ENCODE measurements at places on chromosomes 7 and 10.

GRCh38 chr7:82294382-82294784 lies 149.2 kb downstream of the CACNA2D1 start:
- no peak for DNase-seq

DNA sequence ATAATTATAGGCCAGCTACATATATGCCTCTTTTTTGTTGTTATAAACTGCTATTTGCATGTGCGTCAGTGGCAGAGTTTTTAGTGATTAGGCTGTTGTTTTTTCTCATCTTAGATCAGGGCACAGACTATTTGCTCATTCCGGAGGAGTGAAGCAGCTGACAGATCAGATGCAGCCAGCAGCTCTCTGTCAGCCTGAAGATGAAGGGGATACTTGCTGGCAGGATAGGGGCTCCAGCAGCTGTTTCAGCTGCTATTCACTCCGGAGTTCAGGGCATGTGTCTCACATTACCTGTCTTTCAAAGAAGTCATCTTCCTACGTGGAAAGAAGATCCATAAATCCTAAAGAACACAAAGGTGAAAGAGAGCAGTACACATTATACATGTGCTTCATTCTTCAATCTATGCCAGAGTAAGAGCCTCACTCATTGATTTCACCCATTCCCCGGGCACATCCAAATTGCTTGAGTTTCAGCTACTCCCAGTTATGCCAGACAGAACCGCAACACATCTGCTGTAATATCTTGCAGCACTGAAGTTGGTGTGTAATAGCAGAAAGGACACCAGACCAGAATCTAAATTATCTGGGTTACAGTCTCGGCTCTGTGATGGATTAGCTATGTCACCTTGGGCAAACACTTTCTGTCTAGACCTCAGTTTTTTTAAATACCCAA lies 182.8 kb upstream of the CHRM2 start:
- DNase-seq: peak; percentile 9

DNA sequence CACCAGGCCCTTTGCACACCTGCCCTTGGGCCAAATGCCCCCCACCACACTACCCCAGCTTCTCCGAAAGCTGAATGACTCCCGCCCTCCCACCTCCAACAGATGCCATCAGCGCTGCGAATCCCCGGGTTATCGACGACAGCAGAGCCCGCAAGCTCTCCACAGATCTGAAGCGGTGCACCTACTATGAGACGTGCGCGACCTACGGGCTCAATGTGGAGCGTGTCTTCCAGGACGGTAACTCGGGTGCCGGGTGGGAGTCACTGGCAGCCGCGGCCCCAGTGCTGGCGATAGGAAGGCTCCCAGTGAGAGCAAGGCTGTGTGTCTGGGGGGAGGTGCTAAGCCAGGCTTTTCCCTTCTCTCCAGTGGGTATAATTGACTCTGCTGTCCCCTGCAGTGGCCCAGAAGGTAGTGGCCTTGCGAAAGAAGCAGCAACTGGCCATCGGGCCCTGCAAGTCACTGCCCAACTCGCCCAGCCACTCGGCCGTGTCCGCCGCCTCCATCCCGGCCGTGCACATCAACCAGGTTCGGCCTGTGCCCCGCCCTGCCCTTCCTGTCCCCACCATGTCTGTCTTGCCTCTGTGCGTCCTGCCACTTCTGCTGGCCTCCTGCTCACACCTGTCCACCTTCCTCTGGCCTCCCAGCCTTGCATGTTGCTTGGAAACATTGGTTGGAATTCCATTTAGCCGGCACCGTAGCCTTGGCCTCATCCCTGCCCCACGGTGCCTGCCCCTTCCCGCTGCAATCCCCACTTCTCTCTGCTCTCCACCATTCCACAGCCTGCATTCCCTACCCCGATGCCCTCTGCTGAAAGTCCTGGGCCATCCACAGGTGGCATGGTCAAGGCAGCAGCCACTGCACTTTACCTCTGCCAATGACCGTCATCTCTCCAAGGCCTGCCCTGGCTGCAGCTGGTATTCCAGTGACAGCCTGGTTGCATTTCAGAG lies 32.1 kb downstream of the AGAP3 start:
- no peak for DNase-seq

GRCh38 chr7:149103424-149103823 lies 12.9 kb upstream of the ZNF786 start:
- no peak for DNase-seq

DNA sequence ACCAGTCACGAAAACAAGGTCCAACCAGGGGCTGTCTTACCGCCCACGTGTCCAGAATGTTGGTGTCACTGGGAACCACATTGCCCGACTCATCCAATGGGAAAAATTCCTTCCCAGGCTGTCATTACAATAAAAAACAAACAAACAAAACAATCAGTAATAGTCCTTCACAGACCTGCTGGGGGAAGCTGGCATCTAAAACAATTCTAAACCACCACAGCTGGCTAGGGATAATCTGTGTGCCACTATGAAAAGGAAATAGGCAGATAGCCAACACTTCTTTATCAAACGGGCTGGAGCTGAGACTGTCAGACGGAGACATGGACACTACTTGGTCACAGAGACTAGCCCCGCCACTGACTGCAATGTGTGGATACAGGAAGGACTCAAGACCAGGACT lies 9.2 kb downstream of the AKR1B1 start:
- DNase-seq: no peak

Data from stomach (tissue), 19 donors.